HFFc6 (cell line): ENCODE measurements at places on chromosomes 3 and 15. TPM values are rescaled to one million over a fixed set of nuclear protein-coding genes. Genes with fewer than 3 reads are reported as not detected.

CAV3 gene
- total RNA-seq: 0.25 to 0.59 TPM in 2 of 3 replicates, not detected in the other

MOBP gene
- total RNA-seq: not detected in 3 replicates

LIPH gene
- total RNA-seq: 0.25 to 1.9 TPM (median 0.31 TPM) in 3 replicates

MKRN2 gene
- 33.6 to 35.8 TPM (median 35.6 TPM) in 3 replicates for total RNA-seq

PRR20G gene
- total RNA-seq: not detected in 3 replicates

PCSK6 gene
- not detected in 3 replicates for total RNA-seq

GRCh38 chr3:37255990-37256308 is 81.6 kb upstream of the LRRFIP2 start:
- DNase-seq: no peak

DNA sequence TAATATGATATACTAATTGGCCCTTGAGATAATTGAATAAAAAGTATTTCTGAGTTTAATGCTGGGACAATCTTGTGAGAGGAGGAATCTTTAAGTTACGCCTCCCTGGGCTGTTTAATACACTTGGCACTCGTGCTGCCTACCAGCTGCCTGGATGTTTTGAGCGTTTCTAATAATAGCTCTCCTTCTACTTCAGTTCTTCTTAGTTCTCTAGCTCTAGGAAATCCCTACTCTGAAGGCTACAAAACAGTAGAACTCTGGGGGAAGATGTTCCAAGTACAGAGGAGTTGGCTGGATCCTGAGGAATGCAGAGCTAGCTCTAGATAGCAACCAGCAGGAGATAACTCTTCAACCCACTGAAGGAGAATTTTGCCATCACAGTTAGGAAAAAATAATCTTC is 3.5 kb downstream of the NAALADL2 start:
- DNase-seq: no peak

DNA sequence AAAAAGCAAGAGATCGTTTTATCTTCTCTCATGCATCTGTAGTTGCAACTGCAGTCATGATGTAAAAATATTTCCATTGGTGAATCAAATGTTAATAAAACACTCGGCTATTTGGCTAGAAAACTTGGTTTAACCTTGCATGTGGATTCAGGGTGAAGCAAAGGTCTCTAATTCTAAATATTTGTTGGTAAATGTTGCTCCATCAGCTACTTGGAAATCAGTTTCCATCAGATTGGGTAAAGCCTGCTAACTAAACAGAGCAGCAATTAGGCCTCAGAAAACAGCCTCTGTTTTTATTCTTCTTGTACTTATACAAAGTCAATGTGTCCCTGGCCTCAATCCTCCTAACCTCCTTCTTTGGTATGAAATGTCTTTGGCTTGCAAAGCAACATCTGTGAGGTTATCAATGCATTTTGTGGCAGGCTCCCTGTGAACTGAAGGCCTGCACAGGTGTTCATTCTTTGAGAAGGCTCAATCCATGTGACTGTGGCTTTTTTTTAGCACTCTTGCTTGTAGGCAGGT is 312.3 kb downstream of the WDR72 start:
- no peak for DNase-seq

DNA sequence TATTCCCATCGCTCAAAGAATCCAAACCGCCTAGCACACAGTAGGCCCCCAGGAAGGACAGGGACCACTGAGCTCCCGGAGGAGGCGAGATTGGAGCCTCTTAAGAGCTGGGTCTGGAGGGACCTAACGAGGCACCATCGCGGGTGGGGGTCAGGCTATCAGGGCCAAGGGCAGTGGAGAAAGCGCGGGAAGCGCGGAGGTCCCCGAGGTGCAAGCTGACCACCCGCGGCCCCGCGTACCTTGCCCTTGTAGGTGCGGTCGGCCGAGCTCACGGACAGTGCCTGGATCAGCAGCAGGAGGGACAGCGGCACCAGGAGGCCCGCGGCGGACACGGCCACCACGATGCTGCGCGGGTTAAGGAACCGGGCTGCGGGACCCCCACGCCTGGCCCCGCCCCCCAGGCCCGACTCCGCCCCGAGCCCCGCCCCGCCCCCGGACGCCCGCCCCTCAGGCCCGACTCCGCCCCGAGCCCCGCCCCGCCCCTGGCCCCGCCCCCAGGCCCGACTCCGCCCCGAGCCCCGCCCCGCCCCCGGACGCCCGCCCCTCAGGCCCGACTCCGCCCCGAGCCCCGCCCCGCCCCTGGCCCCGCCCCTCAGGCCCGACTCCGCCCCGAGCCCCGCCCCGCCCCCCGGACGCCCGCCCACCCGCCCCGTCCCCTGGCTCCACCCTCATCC is 3.9 kb downstream of the ZDHHC19 start:
- no peak for DNase-seq

- DNase-seq: no peak
Observed at GRCh38 chr15:58167095-58167691, 29.0 kb downstream of the AQP9 start.

GRCh38 chr3:51987568-51987967 is 4.2 kb downstream of the ACY1 start:
- no peak for DNase-seq

GRCh38 chr3:151350656-151351055 is 21.3 kb upstream of the P2RY13 start:
- DNase-seq: no peak

DNA sequence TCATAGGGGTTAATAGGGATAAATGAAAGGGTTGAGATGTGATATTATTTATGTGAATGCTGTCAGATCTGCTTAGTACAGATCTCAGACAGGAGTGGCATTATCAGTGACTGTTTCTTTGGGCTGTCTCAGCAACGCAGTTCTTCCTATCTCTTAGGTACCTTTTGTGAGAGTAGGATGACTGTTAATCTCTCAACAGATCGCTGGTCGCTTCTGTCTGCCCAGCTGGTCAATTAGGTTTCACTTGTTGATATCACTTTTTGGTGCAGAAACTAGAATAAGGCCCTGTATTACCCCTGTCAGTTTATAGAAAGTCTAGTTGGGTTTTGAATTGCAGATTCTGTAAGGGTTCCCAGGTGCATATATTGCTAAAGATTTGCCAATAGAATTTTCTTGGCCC is 16.5 kb downstream of the DIS3L start:
- no peak for DNase-seq
